Cardiac muscle cell (in vitro differentiated cells and primary cell): ENCODE measurements at places on chromosomes 13 and 19.

DNA sequence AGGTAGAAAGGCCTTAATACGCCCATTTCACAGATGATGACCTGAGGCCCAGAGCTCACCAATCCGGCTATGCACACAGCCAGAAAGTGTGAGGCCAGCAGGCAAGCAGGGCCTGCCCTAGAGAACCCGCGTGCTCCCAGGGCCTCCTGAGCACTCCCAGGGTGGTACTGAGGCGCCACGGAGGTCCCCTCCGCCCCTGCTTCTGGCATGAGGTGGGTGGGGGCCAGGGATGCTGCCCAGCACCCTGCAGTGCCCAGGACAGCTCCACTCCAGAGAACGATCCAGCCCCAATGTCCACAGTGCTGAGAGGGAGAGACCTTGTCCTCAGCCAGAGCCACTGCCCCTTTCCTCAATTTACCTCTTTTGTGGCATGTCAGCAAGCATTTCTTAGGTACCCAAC, 13.9 kb downstream of the SGTA start:
- DNase-seq, result no peak

DNA sequence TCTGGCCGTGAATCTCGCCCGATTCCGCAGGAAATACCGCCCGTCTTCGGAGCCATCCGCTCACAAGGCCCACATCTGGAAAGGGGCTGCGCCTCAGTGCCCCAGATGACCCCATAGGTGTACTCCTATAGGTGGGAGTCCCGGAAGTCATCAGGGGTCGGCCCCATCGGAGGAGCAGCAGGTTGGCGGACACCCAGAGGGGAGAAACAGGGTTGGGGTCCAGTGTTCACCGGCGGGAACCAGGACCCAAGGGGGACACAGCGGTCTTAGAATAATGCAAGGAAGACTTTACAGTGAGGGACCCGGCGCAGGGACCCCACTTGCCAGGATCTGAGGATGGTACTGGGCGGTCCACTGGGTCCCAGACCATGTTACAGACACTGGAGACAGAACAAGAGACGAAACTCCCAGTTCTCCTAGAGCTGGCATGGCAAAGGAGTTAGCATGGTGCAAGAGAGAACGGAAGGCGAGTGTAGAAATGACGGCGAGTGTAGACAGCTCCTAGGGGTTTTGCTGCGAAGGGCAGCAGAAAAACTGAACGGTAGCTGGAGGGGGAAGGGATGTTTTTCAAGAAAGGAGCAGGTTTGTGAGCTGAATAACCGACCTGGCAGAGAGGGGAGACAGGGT, 4.2 kb upstream of the RGL3 start:
- DNase-seq, result no peak

DNA sequence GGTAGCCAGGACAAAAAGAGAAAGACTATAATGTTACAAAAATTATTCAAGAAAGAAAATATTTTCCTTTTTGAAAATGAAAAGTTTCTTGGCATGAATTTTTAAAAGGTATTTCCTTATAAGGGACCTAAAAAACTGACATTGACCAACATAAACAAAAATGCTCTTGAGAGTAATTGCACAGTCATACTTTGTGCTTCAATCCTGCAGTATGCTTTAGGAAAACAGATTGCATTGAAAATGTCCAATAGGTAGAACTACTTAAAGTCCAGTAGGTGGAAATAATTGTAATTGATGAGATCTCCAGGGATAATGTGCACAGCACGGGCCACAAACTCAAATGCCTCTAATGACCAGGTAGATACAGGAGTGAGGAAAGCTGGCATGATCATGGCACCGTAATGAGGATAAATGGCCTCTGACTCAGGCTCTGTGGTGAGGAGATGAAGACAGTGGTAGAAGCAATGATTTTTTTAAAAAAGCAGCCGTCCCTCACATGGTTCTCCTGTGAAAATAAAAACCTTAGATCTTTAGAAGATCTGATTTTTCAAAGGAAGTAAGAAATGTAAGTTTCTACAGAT, 278.0 kb downstream of the ITGBL1 start:
- DNase-seq, result no peak

DNA sequence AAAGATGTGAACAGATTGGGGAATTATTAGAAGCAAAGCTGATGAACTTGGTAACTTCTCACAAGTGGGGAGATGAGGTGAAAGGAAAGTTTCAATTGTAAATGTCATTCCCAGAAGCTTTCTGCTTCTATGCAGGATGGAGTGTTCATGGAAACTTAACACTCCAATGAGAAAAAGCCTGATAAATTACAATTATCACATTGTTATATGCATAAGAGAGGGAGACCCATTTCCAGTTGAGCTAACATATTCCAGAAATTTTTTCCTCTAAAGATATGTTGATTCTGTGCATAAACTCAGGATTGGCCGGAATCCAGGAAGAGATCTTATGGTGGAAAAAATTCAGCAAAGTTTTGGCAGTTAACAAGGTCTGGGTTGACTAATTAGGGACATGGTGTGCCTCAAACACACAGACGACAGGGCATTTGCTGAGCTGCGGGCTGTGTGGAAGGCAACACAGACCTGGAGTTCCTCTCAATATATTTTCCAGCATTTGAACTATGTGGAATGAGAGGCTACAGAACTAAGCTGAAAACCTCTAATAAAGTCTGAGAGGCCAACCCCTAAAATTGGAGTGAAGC, 64.9 kb upstream of the FGF14 start:
- no peak for DNase-seq

DNA sequence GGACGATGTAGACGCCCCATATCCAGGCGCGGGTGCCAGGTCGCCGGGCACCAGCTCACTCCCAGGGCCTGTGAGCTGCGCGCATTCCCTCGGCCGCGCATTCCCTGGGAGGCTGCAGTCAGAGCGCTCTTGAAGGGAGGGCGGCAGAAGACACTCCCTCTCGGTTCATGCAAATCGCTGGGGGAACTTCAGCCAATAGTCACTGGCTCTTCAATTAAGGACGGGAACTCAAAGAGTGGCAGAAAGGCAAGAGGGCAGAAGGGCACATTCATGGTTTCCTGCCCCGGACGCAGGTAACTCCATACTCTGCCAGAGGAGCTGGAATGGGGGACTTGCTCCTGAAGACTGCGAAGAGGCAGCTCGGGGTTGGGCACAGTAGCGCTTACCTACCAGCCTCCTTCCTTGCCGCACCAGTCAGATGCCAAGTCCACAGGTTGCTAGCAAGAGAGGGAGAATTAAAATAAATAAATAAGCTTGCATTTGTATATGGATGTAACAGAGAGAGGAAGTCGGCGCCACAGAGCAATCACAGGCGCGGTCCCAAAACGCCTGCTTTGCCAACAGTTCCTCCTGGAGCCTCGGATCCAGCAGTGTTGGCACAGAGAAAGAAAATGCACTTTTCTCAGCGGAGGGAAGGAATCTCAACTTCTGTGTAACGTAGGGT, 459 bp downstream of the PCDH20 start:
- peak; percentile 90 for DNase-seq

DNA sequence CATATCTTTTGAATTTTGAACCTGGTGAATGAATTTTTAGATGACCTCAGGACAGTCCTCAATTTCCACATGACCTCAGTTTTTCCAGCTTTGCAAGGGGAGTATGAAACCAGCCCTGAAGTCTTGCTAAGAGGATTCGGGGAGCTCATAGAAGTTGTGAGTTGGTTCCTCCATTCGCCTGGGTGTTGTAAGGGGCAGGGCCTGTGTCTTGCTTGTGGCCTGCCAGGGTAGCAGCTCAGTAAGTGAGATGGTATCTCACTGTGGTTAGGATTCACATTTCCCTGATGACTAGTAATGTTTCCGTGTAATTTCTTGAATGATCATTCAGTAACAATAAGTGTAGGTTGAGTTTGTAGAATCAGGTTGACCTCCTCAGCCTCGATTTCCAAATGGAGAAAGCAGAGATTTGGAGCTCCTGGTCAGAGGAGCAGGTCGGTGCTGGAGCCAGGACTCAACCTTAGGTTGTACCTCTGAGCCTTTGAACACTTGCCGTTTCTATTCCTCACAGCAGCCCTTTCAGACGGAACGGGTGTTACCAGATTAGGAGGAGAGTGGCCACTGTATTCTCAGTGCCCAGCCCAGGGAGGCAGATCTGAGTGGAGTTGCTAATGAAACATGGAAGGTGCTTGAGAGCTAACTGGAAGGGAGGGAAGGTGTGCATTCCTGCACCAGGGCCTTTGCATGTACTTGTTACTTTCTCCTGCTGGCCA, 14.6 kb downstream of the NACC1 start:
- DNase-seq, result peak; percentile 60

DNA sequence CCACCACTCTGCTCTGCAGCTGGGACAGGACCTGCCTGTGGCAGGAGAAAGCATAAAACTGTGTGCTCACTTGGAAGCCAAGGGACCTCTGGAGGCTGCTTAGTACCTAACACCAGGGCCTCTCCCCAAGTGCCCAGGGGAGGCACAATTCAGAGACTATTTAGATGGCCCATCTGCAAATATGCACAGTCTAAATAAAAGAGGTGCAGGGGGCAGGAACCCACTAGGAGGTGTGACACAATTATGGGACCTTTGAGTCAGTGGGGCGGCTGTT, 32.6 kb upstream of the EPHX3 start:
- no peak for DNase-seq

GRCh38 chr19:41416194-41416674, 10.9 kb downstream of the B3GNT8 start:
- DNase-seq, result no peak

DNA sequence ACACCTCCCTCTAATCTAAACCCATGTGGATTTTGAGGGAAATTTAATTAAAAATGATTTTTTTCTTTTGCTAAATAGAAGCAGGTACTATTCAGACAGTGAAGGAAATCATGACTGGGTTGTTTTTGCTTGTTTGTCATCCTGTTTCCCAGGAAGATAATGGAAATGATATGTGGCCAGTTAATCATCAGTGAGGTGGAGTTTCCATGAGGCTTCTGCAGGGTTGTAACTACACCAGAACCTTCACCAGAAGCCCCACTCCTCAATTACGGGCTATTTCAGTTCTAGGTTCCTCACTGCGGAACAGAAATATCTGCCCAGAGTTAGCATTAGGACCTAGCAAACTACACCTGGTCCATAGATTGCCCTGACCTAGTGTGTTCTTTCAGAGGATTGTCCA, 394.0 kb downstream of the DLEU7 start:
- DNase-seq, result no peak

- peak; percentile 71 for DNase-seq
Observed at GRCh38 chr19:18160971-18161635, 8.1 kb downstream of the PIK3R2 start.

- no peak for DNase-seq
Observed at GRCh38 chr13:28251466-28251865, 113.1 kb downstream of the PAN3 start.

DNA sequence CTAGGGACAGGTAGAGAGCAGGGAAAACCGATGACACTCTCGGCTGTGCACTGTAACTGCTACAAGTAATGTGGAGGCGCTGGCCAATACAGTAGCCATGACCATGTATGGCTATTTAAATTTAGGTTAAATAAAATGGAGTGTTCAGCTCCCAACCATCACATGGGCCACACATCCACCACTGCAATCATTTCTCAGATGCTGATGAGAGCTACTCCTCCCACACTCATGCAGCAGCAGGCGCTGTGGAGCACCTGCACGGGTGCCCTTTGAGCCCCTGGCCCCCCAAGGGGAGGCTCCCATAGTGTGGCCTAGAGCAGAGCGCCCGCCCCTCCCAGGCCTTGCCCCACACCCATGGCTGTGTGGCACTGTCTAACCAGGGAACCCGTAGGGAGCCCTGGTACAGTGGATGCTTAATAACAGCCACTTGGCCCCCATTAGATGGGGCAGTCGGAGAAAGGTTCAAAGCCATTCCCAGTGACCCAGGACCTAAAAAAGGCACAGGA, 6.0 kb downstream of the ACP4 start:
- DNase-seq, result no peak

DNA sequence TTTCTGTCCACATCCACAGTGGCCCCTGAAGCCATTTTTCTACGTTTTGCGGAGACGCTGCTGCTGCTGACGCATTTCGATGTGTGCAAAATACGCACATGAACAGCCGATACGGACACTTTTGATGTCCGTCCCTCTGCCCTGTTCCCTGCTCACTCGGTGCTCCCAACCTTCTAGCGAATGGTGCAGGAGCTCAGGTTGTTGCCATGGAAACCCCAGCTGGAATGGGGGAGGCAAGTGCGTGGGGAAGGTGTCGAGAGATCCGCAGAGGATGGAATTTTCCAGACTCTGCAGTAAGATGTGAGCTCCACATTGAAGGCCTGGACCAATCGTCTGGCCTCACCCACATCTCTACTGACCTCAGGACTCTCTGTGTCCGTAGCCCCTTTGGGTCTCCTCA, 109.2 kb upstream of the USP29 start:
- DNase-seq, result no peak

DNA sequence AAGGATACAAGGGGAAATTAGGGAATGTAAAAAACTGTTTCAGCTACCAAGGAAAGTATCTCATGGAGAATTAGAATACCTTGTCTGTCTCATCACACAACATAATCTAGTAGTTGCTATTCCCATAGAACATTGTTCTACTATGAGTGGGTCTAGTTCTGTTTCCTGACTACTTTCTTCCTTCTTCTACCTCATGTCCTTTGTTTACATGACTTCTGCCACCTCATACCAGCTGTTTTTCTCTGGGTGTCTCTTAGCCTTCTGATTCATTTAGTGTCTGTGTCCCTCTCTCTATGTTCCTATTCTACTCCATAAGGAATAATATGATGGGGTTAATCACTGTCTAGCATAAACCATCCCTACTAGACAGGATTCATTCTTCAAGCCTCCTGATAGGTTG, 887.3 kb downstream of the DIAPH3 start:
- no peak for DNase-seq

GRCh38 chr13:101783554-101783953, 331.1 kb downstream of the ITGBL1 start:
- no peak for DNase-seq

GRCh38 chr19:34430738-34431625, 2.8 kb downstream of the UBA2 start:
- peak; percentile 52 for DNase-seq

DNA sequence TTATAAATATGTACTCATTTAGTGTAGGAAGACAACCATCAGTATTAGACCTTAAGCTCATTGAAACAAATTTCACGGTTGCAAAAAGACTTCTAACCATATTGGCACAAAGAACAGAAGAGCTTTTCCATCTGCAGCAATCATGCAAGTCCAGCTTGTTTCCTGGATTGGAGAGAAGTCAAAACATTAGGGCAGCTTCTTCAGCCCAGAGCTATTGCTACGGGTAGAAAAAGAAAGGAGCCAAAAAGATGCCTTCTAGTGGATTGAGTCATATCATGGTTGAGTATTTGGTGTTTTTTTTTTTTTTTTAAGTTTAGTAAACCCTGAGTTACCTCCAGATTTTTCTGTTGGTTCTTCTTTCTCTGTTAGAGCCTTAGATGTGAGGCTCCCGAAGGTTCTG, 99.8 kb downstream of the WDFY2 start:
- DNase-seq, result peak; percentile 45
